Pancreas (tissue), 10 donors: ENCODE measurements at places on chromosomes 16 and 17. TPM values are rescaled to one million over a fixed set of nuclear protein-coding genes. Genes with fewer than 3 reads are reported as not detected.

DNA sequence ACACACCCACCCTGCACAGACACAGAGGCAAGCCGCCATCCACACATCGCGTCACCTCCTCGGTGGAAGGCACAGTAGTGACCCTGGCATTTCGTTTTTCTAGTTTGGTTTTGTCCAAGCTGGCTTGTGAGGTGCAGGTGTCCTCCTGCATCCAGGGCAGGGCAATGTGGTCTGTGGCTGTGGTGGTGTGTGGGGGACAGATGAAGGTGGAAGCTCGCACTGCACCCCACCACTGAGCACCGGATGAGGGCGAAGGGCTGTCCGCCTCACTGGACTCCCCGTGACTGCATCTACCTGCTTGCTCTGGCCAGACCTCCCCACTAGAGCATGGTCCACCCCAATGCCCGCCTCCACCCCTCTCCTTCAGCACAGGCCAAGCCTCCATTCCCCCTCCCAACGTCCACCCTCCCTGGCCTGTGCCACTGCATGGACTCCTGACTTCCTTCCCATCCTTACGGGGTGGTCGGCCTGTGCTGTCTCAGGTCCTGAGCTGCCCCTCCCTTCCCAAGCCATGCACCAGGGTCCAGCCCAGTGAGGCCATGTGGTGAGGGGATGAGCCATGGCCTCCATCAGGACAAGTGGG, 78.8 kb upstream of the CBX4 start:
- peak; percentile 48 for DNase-seq

DNA sequence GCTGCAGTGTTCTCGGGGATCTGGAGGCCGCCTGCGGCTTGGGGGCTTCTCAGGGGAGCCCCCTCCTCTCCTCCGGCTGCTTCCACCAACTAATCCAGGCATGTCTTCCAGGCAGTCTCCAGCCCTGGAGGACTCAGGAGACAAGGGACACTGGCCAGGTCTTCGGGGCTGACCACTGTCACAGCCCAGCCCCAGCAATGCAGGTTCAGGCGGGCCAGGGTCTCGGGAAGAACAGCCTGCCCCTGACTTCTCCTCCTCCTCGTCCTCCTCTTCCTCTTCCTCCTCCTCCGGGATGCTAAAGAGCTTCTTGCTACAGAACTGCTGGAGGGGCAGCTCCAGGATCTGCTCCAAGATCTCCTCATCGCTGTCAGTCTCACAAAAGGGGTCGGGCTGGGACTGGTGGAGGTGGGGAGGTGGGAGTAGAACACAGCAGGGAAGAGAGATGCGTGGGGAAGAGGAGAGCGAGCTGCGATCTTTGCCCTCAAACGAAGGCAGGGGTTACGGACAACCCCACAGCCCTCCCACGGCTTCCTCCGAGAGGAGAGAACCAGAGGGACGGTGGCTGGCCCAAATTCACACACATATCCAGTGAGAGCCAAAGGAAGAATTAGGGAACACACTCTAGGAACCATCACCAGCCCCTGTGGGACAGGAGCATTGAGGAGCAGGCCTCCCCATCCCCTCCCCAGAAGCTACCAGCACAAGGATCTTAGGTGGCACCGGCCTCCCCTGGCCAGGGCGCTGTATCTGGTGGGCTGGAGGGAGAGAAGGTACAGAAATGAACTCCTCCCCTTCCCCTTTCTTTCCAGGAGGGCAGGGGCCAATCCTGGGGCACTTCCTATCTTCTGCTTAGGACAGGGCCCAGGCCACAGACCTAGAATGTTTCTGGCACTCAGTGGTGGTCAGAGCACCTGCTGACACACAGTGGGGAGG, 19.3 kb downstream of the TSPOAP1 start:
- DNase-seq: no peak

GRCh38 chr17:27376637-27377547, 79.4 kb upstream of the KSR1 start:
- DNase-seq: no peak

DNA sequence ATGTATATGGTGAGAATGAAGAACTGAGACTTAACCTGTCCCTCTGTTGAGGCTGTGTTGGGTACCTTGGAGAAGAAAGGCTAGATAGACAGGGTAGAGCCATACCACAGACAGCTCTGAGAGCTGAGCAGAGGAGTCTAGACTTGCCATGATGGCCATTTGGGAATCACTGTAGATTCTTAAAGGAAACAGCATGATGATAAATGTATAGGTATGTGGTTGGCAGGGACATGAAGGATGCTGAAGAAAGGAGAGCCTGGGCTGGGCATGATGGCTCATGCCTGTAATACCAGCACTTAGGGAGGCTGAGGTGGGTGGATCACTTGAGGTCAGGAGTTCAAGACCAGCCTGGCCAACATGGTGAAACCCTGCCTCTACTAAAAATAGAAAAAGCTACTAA, 114.4 kb upstream of the HAS3 start:
- DNase-seq: no peak

- no peak for DNase-seq
Observed at GRCh38 chr16:26197707-26198106, 505.9 kb downstream of the HS3ST4 start.

DNA sequence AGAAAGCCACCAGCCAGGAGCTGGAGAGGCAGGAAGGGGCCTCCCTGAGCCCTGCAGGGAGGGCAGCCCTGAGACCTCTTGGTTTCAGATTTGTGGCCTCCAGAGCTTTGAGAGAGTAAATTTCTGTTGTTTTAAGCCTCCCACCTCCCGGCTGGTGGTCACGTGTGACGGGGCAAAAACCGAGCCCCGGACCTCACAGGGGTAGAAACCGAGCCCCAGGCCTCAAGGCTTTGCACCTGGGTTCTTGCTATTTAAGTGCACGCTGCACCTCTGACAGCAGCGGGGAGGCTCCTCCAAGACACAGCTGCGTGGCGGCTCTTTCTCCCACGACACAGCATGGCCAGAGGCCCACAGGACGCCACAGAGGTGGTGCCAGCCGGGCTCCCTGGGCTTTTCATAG, 17.4 kb upstream of the ZC3H18 start:
- peak; percentile 74 for DNase-seq

DNA sequence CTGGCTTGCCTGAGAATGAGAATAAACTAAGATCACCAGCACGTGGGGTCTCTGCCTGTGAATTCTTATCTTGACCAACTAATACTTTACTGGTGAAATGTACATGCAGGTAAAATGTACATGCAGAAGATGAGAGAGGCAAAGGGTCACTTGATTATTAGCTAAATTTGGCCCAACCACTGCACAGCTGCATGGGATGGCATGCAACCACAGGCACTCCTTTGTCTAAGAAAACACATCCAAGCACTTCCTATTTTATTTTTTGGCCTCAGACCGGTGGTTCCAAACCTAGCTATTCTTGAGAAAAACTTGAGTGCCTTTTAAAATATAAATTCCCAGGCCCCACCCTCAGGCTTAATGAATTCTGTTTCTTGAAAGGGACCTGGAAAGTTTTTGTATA, 77.9 kb downstream of the SYCE1L start:
- DNase-seq: no peak

DNA sequence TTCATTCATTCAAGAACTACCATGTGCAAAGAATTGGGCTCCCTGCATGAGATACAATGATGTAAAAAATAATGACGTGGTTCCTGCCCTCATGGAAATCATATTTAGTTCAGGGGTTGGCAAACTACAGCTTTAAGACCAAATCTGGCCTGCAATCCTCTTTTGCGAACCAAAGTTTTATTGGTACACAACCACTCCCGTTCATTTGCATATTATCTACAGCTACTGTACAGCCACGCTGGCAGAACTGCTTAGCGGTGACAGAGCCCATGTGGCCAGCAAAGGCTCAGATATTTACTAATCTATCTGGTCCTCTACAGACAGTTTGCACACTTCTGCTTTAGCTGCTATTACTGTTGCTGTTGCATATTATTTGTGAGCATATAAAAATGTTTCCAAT, 167.7 kb downstream of the XYLT1 start:
- DNase-seq: no peak

GRCh38 chr16:1068451-1068850, 4.1 kb upstream of the SSTR5 start:
- DNase-seq: no peak

DNA sequence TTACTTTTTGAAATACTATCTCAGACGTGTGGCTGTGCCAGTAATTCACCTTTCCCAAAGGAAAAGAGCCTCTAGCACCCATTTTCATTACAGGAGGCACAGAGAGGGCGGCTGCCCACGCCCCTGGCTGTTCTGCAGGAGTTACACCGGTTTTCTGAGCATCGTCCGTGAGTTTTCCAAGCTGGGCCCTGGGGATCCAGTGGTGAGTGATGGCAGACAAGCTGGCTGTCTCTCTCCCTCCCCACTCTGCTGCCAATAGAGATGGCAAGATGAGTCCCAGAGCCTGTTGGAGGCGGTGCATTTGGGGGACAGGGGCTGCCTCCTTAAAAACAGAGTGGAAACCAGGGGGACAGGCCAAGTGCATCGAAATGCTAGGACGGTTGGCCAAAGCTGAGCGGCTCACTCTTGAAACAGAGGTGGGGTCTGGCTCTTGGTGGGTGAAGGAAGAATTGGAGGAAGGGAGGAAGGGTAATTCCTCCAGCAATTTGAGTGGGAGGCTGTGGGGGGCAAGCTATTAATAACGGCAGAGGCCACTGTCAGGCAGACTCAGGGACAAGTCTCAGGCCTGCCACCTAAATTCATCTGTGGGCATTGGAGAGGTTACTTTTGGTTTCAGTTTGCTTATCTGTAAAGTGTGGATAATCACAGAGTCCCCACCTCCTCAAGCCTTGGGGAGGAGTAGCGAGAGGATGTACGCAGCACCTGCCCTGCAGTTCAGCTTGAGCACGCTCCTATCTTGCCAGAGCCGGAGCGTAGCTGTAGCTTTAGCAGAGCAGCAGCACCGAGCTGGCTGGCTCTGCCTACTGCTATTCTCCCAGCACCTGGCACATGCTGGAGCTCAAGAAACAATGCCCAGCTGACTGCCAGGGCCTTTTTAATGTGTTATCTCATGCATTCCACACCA, 7.5 kb upstream of the NOS2 start:
- peak; percentile 35 for DNase-seq

GRCh38 chr16:29743475-29743826, 2.3 kb downstream of the C16orf54 start:
- DNase-seq: no peak

GRCh38 chr17:80195671-80196529, 24.2 kb downstream of the SGSH start:
- peak; percentile 46 for DNase-seq

- no peak for DNase-seq
Observed at GRCh38 chr17:34024806-34025551, 230.1 kb upstream of the CCL2 start.

DNA sequence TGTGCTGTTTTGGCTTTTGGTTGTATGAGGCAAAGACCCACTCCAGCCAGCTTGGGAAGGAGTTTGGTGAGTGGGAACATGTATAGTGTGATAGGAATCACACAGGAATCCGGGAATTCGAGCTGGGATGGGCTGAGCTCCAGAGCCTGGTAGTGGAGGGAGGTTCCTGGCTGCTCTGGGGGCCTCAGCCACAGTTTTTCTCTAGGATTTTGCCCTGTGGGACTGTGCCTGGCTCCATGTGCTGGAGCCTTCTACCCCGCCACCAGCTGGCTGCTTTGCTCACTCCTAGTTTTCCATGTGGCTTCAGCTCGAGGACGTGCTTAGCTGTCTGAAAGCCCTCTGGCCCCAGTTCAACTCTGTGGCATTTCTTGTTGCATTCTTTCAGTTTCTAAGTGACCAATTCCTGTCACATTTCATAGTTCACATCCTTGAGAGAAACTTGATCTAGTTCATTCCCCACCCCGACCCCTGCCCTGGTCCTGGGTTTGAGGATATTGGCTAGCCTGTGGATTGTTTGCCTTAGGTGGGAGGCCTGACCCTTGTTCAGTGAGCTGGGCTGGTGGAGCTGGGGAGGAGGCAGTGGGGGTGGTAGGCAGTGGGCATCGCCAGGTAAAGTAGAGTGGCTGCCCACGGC, 5.0 kb downstream of the SEC14L1 start:
- peak; percentile 66 for DNase-seq

DNA sequence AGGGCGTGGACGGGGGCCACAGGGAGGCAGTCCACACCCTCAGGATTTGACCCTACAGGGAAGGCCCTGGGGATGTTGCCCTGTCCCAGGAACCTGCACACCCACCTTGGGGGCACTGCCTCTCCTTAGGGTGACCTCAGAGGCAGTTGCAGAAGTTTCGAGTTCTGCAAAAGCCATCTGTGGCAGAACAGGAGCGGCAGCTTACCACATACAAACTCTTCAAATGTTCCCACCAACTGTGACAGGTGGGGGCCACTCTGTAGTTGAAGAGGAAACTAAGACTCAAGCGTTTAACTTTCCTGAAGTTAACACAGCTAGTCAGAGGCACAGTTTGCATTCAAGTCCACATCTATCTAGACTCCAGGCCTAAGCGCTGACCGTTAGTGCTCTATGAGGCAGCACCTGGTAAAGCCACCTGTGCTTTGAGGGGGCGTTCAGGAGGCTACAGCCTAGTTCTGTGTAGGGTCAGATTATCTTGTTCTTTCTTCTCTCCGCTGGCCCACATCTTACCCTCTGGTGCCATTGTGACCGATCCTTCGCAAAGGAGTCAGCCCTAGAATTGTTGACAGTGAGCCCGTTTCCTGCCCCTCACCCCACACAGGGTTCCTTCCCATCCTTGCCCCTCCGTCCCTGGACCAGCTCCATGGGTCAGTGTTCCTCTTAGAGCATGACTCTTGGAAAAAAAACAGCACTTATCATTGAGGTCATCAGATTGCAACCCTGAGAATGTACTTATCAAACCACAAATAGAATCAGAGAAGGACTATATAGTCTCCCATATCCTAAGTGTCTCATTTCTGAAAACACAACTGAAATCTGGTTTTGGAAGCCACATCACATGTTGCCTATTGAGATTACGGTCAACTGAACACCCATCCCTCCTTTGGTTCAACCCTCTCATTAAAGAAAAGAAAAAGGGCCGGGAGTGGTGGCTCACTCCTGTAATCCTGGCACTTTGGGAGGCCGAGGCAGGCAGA, 45.4 kb downstream of the CDH1 start:
- DNase-seq: no peak

GRCh38 chr17:10120749-10121148, 77.7 kb downstream of the GAS7 start:
- DNase-seq: no peak

GRCh38 chr17:8599351-8600011, 31.0 kb downstream of the MYH10 start:
- no peak for DNase-seq

The ESRP2 gene
- 35.5 TPM for polyA plus RNA-seq

The OR1G1 gene
- polyA plus RNA-seq: not detected

The CLDN7 gene
- 69.1 TPM for polyA plus RNA-seq

The LGALS9 gene
- polyA plus RNA-seq: 20.9 TPM

The MYH13 gene
- not detected for polyA plus RNA-seq

The OR4D1 gene
- not detected for polyA plus RNA-seq

The FGF11 gene
- 0.61 TPM for polyA plus RNA-seq

The VAC14 gene
- polyA plus RNA-seq: 36.3 TPM

The SMPD3 gene
- polyA plus RNA-seq: 2.8 TPM

The C17orf107 gene
- polyA plus RNA-seq: 2.7 TPM

The TNK1 gene
- 10.8 TPM for polyA plus RNA-seq

The TEX14 gene
- 0.30 TPM for polyA plus RNA-seq
